ENCODE measurements at places on chromosomes 4 and X. TPM values are rescaled to one million over a fixed set of nuclear protein-coding genes. Genes with fewer than 3 reads are reported as not detected.
A peak's percentile ranks its signal among the peaks of the same experiment; 100 is the strongest.

DNA sequence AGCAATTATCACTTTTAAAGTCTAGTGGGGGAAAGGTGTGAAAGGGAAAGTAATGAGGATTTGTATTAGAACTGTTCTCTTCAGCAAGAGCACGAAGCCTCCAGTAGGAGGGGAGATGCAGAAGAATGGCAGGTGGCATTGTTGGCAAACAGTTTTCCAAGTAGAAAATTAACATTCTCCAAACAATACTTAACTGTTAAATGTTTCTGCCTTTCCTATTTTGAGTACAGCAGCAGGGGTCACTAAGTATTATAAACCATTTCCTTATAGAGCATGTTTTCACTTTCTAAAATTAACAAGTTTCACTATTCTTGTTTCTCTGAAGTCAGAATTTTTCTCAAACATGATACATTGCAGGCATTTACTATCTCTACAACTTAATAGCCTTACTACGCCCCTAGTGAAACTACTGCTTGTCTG, 58.7 kb downstream of the LEF1 start:
- DNase-seq, result no peak

DNA sequence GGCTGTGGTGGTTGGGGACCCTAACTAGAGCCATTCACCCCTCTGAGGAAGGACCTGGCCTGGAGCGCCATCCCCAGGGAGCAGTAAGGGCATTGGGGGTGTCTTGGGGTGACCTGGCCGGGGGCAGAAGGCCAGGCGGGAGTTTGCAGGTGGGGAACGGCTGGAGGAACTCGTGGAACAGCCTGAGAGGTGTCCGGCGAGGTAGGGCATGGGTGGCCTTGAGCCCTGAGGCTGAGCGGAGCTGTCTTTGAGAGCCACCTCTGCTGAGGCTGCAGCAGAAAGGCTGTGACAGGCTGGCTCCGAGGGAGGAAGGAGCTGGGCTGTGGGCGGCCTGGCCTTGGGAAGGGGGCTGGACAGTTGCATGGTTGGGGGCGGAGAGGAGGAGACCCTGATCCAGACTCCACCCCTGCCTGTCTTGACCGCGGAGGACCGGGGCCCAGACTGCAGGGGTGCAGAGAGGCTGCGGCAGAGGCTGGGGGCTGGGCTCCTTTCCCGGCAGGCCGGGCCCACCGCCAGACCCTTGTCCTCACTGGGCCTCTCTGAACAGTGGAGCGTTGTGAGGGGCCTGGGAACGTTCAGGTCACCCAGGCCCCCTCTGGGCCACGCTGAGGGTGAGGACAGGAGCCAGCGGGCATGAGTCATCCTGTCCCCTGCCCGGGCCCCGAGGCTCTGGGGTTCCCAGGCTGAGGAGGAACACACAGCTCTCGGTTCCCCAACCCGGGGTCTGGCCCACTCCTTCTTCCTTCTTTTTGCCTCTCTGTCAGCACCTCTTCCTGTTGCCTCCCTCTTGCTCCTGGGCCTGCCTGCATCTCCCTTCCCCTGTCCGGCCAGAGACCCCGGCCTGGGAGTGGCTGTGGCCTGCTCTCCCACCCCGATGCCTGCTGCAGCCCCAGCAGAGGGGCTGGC, 8.1 kb downstream of the SH3BP2 start:
- DNase-seq, result peak; percentile 68

GRCh38 chrX:75229774-75230173, 44.1 kb upstream of the UPRT start:
- DNase-seq, result no peak

DNA sequence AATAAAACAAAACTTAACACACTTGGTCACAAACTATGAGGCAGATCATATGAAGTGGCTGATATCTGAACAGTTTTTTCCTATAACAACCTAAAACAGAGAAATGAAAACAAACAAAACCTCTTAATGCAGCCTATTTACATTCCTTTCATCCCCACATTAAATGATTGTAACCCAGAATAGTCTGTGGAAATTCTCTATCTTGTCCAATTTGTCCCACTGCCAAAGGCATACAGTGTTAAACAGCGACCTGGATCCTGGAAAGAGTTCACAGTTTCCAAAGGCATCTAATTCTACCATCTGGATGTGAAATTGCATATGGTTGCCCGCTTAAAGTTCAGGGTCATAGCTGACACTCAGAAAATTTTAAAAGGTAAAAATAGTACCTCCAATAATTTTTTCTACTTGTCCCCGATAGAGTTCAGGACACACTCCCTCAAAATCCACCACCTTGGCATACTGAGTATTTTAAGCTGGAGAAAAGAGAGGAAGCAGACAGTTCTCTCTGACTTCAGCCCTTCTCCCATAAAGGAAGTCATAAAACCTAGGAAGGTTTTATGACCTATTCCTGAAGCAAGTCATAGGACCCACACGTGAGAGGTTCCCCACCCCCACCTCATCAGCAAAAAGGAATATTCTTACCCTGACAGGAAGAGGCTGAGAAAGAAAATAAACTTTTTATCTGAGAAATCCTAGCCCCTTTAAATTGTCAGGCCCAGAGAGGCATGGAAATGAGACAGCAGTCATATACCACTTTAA, 270.2 kb downstream of the PAPSS1 start:
- DNase-seq, result no peak

- no peak for DNase-seq
Observed at GRCh38 chrX:135009057-135009610, 13.2 kb downstream of the RTL8B start.

DNA sequence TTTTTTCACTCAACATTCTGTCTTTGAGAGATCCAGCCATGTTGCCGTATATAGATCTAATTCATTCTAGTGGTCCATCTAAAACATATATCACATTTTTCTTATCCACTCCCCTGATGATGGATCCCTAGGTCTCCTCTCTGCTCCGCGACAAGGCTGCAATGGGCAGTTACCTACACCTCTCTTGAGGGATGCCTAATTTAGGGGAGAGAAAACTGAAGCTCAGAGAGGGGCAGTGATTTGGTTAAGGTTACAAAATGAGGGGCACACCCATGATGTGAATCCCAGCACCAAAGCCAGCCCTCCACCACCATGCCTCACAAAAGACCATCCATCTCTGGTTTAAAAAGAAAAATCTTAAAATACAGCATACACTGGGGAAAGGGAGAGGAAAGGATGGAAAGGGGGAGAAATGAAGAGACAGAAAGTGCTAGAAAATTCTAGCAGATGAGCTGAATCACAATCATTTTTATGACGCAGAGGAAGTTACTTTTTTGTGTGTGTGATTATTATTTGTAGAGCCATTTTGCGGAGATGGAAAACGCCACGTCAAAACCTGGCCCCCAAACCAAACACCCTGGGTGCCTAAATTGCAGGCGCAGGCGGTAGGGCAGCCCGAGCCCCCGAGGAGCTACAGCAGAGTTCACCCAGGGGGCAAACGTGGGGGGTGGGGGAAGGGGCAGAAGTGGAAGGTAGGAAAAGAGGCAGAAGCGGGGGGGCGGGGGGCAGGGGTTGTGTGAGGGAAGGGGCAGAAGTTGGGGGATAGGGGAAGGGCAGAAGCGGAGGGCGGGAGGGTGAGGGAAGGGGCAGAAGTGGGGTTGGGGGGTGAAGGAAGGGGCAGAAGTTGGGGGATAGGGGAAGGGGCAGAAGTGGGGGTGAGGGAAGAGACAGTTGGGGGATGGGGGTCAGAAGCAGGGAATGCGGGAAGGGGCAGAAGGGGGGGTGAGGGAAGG, 1.3 kb upstream of the TSPYL2 start:
- DNase-seq, result no peak

GRCh38 chrX:1249101-1249887, 19.3 kb upstream of the CSF2RA start:
- no peak for DNase-seq

GRCh38 chrX:69036674-69037573, 128.3 kb downstream of the PJA1 start:
- no peak for DNase-seq

DNA sequence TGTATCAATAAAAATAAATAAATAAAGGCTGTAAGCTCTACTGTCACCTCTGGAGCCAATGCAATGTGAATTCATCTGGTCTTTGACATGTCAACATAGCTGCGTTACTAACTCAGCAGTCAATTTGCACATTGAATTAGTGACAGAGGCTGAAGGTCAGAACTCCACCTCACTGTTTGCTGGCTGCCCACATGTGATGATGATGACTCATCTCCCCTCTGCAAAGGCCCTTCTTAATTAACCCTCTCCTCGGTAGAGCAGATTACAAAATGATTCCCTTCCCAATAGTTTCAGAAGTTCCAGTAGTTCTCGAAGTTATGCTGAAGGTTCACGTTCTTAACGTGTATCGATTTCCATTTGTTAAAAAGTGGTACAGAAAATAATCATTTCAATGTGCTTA, 1626.0 kb upstream of the TENM3 start:
- DNase-seq, result peak; percentile 6

GRCh38 chr4:120132935-120133334, 66.3 kb upstream of the MAD2L1 start:
- DNase-seq, result peak; percentile 9

DNA sequence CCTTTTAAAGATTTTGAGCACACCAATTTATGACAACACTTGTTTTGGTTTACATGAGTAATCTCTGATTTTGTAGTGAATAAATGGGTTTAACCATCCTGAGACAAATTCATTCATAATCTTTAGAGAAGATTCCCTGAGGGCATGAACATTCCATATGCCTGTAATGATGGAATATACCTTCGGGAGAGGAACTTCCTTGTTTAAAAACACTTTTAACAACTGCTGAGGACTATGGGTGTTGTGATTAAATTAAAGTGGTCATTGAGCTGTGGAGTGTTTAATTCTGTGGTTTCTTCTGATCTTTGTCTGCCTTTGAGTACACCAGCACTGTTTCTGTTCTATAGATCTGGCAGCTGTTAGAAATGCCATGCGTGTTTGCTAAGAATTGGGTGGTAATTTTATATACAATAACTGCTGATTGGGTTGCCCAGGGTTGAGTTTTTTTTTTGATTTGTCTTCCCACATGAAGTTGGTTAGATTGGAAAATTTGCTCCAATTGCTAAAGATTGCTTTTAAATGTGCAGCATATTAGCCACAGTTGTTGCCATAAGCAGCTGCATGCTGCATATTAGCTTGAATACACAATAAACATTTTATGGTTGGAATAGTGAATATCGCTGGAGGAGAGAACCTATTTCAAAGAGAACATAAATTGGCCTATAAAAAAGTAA, 86.8 kb downstream of the DCLK2 start:
- DNase-seq, result no peak

DNA sequence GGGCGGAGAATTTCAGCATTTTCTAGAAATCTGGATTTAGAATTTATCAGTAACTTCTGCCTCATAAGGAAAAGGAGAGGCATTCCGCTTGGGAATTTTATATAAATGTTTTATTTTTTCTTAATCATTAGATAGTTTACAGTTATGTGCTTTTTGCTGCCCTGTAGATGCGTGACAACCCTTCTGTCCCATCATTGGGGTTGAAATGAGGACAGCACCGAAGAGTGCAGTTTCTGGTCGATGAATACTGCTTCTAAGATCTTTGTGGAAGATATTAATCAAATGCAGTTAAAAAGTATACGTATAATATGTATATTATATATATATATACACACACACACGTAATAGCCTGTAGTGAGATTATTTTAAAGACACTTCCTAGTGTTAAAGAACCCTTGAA, 1.5 kb downstream of the RBPJ start:
- no peak for DNase-seq

GRCh38 chr4:2688697-2689096, 67.4 kb downstream of the TNIP2 start:
- DNase-seq, result no peak

- DNase-seq, result no peak
Observed at GRCh38 chr4:94527556-94528233, 76.0 kb downstream of the PDLIM5 start.

GRCh38 chr4:102527695-102528283, 26.6 kb downstream of the NFKB1 start:
- no peak for DNase-seq

DNA sequence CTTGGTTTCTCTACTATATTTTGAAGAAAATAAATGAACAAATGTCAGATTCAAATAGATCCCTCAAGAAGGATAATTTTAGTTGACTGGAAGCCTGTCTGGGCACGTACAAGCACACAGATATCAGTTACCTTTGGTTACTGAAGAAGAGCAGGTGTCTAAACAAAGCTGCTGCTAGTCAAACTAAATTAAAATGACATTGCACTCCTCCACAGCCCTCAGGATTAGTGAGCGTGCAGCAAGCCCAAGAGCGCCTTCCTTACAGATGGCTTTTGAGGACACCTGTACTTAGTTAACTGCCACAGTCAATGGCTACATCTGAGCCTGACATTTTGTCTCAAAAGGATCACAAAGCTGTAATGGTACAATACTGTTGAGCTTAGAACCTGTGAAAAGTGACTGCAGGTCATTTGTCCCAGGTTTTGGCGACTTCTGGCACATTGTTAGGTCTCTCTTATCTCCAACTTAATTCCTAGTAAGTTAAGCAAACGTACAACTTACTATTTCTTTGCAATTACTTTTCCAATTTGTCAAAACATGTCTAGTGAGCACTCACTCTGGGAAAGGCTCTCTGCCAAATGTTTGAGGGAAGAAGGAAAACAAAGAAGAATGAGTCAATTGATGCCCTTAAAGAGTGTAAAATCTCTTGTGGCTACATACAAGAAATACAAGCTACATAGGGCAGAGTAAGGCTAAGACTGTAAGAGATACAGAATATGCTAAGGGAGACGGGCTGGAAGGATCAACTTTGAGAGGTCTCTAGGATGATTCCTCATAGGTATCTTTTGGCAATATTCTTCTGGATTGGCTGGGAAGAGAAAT, 25.6 kb upstream of the DAPP1 start:
- DNase-seq, result no peak

GRCh38 chr4:99878604-99879003, 15.6 kb downstream of the LAMTOR3 start:
- no peak for DNase-seq

DNA sequence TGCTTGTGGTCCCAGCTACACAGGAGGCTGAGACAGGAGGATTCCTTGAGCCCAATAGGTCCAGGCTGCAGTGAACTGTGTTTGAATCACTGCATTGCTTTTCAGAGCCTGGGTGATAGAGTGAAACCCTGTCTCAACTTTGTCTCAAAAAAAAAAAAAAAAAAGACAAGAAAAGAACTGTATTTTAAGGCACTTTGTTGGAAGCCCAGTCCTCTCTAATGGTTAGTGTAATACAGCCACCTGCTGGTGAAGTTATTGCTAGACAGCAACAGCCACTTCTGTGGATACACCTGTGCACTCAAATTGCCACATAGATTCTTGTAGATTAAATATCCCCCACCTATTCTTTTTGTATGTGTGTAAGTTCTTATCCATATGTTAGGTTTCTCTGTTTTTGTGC, 10.1 kb upstream of the FGG start:
- peak; percentile 48 for DNase-seq

DNA sequence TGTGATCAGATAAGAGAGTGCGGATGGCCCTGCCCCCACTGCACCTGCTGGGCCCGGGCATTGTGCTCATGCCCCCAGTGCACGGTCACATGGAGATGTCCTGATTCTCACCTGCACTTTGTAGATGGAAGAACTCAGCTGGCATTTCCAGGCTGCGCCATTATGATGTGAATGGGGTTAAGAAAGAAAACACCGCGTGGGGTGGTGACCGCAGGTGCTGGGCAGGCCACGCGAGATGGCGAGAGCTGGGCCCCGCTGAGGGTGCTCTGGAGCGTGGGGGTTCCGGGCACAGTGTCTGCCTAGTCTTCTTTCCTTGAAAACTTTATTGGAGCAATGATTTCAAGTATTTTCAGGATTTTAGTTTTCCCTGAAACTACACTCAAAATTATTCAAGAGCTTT, 17.8 kb upstream of the HGFAC start:
- no peak for DNase-seq

The FGF5 gene
- total RNA-seq, result not detected

The TREX2 gene
- 9.8 TPM for total RNA-seq

The LDB2 gene
- total RNA-seq, result not detected

The TMEM156 gene
- not detected for total RNA-seq

The ACE2 gene
- not detected for total RNA-seq

The GABRQ gene
- total RNA-seq, result not detected

The ERAS gene
- not detected for total RNA-seq

The SYTL5 gene
- 1.8 TPM for total RNA-seq

The CSAG2 gene
- total RNA-seq, result not detected

Measured in HT-29 (cell line).